ENCODE measurements at places on chromosomes 6 and 20. TPM values are rescaled to one million over a fixed set of nuclear protein-coding genes. Genes with fewer than 3 reads are reported as not detected.

DNA sequence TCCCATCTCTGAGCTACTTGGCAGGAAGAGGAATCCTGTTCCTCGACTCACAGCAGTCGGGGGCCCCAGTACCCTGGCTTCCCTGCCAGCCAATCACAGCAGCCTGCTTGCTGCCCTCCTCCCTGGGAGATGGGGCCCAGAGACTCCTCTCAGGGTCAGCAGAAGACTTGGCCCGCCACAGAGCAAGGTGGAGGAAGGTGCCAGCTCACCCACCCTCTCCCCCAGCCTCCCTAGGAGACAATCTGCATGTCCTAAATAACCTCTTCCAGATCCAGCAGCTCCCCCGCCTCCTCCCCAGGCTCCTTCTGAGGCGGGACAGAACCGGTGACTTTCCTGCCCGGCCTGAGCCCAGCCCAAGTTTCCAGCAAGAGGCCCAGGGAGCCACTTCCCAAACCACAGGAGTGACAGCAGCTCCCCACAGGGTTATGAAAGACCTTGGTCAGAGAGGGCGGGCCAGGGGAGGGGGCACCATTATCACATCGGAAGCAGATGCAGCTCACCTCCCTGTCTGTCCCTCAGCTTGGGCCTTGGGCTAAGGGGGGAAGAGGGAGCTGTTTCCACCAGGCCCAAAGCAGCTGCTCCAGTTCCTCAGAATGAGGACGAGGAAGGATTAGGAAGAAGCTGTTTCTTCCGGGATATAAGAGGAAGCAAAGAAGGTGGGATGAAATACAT lies 2.3 kb downstream of the CCND3 start:
- no peaks in the 10 kb centered on the region for H3K36me3 ChIP-seq
- no peak for DNase-seq
- H3K4me1 ChIP-seq = peaks cover 50% of the 10 kb centered on the region
- peak overlapping the region; percentile 28 for H3K4me3 ChIP-seq
- H3K27ac ChIP-seq = peak overlapping the region; percentile 89

- no peaks in the 10 kb centered on the region for H3K36me3 ChIP-seq
- H3K4me3 ChIP-seq = no peak overlapping the region
- no peaks in the 10 kb centered on the region for H3K27me3 ChIP-seq
- no peak for DNase-seq
Observed at GRCh38 chr6:165636402-165637048, 26.5 kb downstream of the PDE10A start.

- H3K4me1 ChIP-seq = no peaks in the 10 kb centered on the region
- no peaks in the 10 kb centered on the region for H3K36me3 ChIP-seq
- no peak overlapping the region for H3K27ac ChIP-seq
Observed at GRCh38 chr6:17448165-17448564, 54.8 kb downstream of the CAP2 start.

GRCh38 chr6:112036088-112036637 lies 17.7 kb upstream of the CCN6 start:
- peaks cover 9% of the 10 kb centered on the region for H3K4me1 ChIP-seq
- H3K27ac ChIP-seq = peak overlapping the region; percentile 72
- no peaks in the 10 kb centered on the region for H3K36me3 ChIP-seq
- no peak for DNase-seq

DNA sequence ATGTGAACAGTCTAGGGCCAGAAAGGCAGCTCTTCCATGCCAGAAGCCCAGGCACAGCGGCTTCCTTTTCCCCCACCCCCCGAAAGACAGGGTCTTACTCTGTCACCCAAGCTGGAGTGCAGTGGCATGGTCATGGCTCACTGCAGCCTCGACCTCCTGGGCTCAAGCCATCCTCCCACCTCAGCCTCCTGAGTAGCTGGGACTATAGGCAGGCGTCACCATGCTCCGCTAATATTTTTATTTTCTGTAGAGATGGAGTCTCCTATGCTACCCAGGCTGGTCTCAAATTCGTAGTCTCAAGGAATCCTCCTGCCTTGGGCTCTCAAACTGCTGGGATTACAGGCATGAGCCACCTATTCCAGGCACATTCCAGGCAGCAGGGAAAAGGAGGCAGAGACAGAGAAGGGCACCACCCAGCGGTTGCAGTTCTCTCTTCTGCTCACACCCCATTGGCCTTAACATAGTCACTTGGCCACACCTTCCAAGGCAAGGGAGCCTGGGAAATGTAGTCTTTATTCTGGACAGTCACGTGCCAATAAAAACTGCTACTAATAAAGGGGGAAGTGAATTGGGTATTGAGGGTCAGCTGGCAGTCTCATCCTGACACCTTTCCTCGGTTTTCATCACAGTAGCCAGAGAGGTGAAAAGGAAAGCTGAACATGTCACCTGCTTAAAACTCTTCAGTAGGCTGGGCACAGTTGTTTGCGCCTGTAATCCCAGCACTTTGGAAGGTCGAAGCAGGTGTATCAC lies 205.9 kb downstream of the ZMYND8 start:
- H3K27ac ChIP-seq = no peak overlapping the region
- no peak overlapping the region for H3K4me3 ChIP-seq
- H3K27me3 ChIP-seq = no peaks in the 10 kb centered on the region
- H3K4me1 ChIP-seq = no peaks in the 10 kb centered on the region

DNA sequence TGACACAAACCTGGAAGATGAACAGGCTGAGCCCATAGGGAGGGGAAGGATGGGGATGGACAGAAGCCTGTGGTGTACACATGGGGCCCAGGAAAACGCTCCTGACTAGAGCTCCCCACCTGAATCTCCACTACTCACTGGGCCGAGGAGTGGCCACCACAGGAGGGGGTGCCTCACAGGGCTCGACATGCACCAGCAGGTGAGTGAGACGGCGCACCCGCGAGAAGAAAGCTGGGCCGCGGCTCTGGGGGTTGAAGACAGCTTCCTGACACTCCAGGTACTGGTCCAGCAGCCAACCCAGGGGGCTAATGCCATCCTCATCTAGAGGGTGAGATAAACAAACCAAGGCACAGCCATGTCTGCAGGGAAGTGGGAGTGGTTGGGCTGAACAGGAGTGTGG lies 10.3 kb downstream of the CUL7 start:
- DNase-seq = no peak
- peaks cover 12% of the 10 kb centered on the region for H3K36me3 ChIP-seq
- no peaks in the 10 kb centered on the region for H3K4me1 ChIP-seq
- H3K27me3 ChIP-seq = no peaks in the 10 kb centered on the region
- H3K4me3 ChIP-seq = no peak overlapping the region

DNA sequence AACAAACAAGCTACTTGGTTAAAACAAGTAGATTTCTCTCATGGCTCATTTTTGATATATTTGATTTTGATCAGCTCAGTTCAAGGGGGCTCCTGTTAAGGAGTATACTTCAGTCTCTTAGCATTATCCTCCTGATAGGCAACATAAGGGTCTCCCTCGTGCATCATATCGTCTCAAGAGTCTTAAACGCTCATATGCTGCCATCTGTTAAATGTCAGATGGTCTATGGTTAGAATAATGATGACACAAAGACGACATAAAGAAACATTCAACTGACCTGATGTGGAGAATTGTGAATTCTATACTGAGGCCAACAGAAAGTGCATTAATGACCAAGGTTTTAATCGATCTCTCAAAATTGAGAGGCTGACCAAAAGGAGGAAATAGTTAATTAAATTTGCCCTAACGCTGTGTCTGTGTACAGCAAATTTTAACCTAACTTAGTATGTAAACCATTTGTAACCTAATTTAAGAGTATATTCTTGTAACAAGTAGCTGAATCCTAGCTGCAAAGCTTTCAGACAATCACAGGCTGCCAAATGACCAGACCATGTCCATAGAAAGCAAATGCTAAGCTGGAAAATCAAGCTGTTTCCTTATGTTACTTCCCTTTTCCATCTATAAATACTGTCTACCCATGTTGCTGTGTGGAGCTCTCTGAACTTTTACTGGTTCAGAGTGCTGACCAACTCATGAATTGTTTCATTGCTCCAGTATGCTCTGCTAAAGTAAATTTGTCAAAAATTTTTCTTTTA lies 1688.5 kb downstream of the GRIK2 start:
- H3K27me3 ChIP-seq = no peaks in the 10 kb centered on the region
- H3K4me1 ChIP-seq = no peaks in the 10 kb centered on the region

HLA-DPB1 gene
- total RNA-seq = 3.2 TPM

RNF144B gene
- 14.5 TPM for total RNA-seq

ANKEF1 gene
- 4.4 TPM for total RNA-seq

GRCh38 chr20:32727683-32728082 lies 15.6 kb downstream of the COMMD7 start:
- H3K27me3 ChIP-seq = no peaks in the 10 kb centered on the region
- DNase-seq = no peak
- H3K36me3 ChIP-seq = no peaks in the 10 kb centered on the region
- H3K27ac ChIP-seq = no peak overlapping the region
- no peaks in the 10 kb centered on the region for H3K4me1 ChIP-seq
- H3K4me3 ChIP-seq = no peak overlapping the region

- no peaks in the 10 kb centered on the region for H3K36me3 ChIP-seq
- no peak overlapping the region for H3K4me3 ChIP-seq
- H3K4me1 ChIP-seq = peaks cover 40% of the 10 kb centered on the region
Observed at GRCh38 chr20:62835931-62836861, 19.3 kb downstream of the COL9A3 start.

DNA sequence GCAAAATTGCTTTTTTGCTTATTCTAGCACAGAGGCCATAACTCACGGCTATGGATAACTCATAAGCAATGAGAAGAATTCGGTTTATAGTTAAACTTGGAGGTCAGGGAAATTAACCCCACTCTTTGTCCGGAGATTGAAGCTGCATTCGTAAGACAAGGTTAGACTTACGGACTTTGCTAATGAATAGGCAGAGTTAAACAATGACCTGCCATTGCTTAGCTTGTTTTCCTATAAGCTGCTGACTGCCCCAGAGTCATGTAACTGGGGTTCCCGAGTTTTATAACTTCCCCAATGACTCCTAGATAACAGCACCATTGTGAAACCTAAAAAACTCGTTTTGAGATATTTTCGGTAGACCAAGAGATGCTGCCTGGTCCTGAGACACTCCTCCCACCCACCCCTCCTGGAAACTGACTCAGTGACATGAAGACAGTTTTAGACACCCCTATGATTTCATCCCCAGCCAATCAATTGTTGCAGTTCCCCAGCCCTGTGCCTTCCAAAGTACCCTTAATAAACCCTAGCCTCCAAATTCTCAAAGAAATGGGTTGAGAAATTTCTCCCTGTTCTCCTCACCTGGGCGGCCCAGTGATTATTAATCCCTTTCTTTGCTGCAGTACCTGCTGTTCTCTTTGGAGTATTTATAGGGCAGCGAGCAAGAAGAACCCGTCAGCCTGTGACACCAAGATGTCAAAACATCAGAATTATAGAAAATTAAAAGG lies 33.1 kb upstream of the MCUR1 start:
- DNase-seq = no peak
- no peaks in the 10 kb centered on the region for H3K36me3 ChIP-seq
- no peaks in the 10 kb centered on the region for H3K4me1 ChIP-seq
- H3K4me3 ChIP-seq = no peak overlapping the region
- no peak overlapping the region for H3K27ac ChIP-seq

- peaks cover 10% of the 10 kb centered on the region for H3K4me1 ChIP-seq
- no peaks in the 10 kb centered on the region for H3K27me3 ChIP-seq
- no peaks in the 10 kb centered on the region for H3K36me3 ChIP-seq
- peak overlapping the region; percentile 25 for H3K4me3 ChIP-seq
- DNase-seq = no peak
Observed at GRCh38 chr6:154245506-154245905, 111.1 kb downstream of the IPCEF1 start.

DNA sequence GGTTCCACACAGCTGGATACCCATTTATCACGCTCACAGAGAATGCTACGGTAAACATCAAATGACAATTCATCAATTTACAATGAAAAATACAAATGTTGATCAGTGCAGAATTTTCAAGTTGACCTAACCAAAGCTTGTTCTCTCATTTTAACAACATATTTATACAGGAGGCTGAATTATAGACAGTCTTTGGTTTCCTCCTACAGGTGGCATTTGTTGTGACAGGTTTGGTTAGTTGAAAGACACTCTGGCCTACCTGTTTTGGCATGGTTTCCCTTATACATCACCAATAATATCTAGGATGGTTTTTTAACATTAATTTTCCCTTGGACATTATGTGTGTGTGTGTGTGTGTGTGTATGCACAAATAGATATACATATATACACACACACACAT lies 642.5 kb upstream of the MMS22L start:
- H3K4me1 ChIP-seq = no peaks in the 10 kb centered on the region
- no peaks in the 10 kb centered on the region for H3K27me3 ChIP-seq
- no peak overlapping the region for H3K4me3 ChIP-seq
- no peak overlapping the region for H3K27ac ChIP-seq
- H3K36me3 ChIP-seq = no peaks in the 10 kb centered on the region

DNA sequence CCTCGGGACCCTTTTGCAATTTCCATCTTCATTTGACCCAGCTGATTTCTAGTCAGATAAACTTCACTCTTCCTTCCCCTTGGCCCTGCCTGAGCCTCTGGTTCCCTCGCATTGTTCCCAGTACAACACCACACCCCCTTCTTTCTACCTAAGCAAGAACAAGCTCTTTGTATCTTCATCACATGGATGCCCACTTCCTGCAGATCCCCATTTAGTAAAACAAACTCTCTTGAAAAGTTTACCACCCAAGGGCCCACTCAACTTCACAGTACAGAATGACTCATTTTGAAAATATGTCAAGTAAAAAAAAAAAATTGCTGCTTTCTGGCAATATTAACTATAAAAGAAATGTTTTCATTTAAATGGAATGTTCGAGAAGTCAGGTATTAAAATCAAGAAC lies 5.2 kb downstream of the FAXC start:
- no peak overlapping the region for H3K4me3 ChIP-seq
- no peaks in the 10 kb centered on the region for H3K27me3 ChIP-seq
- H3K4me1 ChIP-seq = no peaks in the 10 kb centered on the region
- no peak overlapping the region for H3K27ac ChIP-seq

All from esophagus squamous epithelium (tissue), 5 donors.